Osteoblast (primary cell): ENCODE measurements at places on chromosomes 12 and 14. TPM values are rescaled to one million over a fixed set of nuclear protein-coding genes. Genes with fewer than 3 reads are reported as not detected.

- DNase-seq: no peak
Observed at GRCh38 chr14:100027771-100028490, 37.3 kb upstream of the EVL start.

- DNase-seq: no peak
Observed at GRCh38 chr14:22538671-22539228, 50.3 kb downstream of the DAD1 start.

DNA sequence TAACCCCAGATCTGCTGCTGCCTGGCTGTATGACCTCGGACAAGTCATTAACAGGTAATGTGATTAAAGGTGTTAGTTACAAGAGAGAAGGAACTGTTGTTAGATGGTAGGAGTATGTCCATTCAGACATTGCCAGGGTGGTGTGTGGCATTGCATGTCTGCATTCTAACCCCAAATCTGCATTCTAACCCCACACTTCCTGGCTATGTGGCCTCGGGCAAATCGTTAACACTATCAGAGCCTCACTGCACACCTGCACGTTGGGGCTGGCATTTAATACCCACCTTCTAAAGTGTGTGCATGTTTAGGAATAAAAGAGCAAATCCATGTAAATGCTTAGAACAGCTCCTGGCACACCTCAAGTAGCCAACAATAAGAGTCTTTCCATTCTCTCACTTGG, 46.4 kb downstream of the CHST11 start:
- peak; percentile 44 for DNase-seq

GRCh38 chr12:106144847-106145246, 6.1 kb upstream of the NUAK1 start:
- DNase-seq: peak; percentile 90

- DNase-seq: no peak
Observed at GRCh38 chr14:57692671-57693070, 173.2 kb downstream of the SLC35F4 start.

DNA sequence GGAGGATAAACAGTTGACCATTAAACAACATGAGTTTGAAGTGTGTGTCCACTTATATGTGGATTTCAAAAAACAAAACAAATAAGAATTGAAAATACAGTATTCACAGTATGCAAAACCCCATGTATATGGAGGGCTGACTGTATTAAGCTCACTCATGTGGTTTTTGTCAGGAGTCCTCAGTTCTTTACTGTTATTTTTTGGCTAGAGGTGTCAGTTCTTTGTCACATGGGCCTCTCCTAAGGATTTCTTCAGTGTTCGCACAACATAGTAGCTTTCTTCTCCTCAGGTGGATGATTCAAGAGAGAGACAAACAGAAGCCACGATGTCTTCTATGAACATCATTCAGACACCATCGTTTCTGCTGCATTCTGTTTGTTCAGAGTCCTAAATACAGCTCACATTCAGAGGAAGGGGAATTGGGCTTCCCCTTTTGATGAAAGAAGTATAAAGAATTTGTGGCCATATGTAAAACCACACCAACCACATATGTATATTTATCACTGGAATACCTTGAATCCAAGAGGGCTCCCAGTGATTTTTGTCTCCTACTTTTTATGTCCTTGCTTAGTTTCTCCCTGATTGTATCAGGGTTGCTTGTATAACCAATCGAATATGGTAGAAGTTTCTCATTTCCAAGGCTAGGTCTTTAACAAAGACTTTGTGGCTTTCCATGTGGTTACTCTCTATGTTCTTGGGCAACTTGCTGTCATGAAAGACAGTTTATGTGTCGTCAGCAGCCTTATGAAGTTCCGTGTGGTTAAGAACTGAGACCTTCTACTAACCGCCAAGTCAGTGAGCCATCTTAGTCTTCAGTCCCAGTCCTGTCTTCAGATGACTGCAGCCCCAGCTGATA, 18.9 kb downstream of the MNAT1 start:
- no peak for DNase-seq

DNA sequence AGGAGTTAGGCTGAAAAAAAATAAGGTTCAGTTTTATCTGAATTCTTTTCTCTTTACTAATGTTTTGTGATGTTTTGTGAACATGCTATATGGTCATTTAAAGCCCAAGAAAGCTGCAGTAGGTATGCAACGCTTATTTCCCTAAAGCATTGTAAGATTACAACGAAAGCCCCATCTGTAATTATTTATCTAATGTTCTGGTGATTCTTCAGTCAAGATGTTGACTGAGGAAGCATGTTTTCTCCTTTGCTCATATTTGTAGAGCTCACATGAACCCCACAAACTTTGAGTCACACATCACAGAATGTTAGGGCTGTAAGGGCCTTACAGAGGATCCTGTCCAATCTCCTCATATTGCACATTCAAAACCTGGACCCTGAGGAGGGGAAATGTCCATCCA, 3.2 kb upstream of the TUBA1C start:
- peak; percentile 91 for DNase-seq

- no peak for DNase-seq
Observed at GRCh38 chr14:89007906-89008305, 183.5 kb downstream of the TTC8 start.

- DNase-seq: no peak
Observed at GRCh38 chr12:71236133-71236660, 78.4 kb upstream of the TSPAN8 start.

DNA sequence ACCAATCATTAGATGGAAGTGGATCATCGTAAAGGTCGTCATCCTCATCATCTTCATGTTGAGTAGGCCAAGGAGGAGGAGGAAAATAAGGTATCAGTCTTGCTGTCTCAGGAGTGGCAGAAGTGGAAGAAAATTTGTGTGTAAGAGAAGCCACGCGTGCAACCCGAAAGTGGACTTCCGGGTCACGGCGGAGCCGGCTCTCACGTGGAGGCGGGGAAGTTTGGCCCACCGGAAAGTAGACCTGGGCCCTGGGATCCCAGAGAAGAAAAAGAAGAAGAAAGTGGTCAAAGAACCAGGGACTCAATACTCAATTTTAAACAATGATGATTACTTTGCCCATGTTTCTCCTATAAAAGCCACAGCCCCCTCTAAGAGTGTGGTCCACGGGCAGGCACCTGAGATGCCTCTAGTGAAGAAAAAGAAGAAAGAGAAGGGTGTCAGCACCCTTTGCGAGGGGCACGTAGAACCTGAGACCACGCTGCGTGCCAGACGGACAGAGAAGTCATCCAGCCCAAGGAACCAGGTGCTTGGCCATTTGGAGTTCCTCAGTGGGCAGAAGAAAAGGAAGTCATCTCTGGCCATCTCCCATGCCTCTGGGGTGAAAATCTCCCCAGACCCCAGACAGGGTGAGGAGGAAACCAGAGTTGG, 365.8 kb downstream of the BCAT1 start:
- DNase-seq: peak; percentile 14

DNA sequence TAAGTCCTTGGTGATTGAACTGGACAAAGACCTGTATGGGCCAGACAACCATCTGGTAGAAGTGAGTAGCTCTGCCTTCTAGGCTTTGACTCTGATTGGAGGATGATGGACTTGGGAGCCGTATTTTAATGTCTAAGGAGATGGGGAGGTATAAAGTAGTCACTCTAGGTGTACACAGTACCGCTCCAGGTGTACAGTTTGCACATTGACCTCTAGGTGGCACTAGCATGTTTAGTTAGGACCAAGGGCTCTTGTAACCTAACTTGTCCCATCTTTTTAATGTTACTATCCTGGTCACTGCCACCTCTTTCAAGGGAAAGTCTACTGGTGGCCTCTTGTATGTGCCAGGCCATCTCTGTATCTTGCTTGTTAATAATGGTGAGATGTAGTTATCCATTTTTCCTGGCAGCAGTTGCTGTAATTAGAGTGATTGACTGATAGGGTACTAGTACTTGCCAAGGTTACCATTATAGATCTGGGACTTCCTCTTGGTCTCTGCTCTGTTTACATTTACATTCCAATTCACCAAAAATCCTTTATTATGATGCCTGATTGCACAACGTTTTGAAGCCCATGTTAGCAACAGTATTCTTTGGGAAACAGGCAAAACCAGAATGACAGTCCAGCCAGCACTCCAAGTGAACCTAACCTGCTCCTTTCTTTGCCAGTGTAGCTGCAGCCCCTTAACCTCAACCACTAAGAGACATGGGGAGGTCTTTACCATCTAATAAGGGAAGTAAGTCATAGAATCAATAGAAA, 3.6 kb downstream of the SMARCD1 start:
- no peak for DNase-seq

DNA sequence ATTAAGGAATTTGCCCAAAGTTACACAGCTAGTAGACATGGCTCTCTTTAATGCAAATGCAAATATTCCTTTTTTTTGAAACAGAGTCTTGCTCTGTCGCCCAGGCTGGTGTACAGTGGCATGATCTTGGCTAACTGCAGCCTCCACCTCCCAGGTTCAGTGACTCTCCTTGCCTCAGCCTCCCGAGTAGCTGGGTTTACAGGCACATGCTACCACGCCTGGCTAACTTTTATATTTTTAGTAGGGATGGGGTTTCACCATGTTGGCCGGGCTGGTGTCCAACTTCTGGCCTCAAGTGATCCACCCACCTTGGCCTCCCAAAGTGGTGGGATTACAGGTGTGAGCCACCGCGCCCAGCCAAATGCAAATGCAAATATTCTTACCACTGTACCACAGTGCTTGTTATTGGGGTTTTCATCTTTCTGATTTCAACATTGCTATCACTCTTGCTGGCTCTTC, 24.5 kb upstream of the HIGD1C start:
- no peak for DNase-seq

GRCh38 chr14:91817566-91818325, 49.6 kb downstream of the TC2N start:
- DNase-seq: no peak

DNA sequence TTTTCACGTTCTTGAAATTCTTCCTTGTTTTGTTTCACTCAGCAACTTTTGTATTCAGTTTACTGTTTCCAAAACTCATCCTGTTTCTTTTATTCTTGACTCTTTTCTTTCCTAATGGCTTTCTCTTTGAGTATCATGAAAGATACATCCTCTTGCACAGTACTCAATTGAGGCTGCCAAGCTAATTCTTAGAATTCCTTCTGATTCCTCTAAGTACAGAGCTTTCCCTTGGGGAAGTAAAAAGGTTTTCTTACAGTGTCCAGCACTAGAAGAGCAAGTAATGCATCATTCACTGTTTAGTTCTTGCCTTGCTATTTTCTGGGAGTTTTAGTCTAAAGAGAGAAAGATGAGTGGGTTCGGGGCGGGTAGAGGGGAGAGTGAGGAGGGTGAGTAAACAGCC, 154.1 kb downstream of the NEDD1 start:
- no peak for DNase-seq

DNA sequence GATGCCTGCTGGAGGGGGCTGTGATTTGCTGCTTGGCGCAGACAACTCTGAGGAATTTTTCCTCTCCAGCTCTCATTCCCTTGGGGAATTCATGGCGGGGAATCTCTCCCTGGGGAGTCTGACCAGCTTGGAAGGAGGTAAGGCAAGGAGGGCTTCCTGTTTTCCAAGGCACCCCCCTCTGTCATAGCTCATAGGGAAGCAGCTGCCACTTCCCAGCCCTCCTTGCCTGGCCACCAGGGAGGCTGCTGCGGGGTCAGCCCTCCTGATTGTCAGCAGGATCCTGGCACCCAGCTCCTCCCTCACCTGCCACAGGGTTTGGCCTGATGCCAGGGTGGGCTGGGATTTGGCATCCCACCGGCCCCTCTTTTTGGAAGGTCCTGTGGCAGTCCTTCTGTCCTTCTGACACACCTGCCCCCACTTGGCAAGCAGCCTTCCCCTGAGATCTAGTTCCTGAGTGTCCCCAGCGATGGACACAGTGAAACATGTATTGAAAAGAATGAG, 74.9 kb downstream of the TSPAN9 start:
- DNase-seq: peak; percentile 92

The GPR135 gene
- 5.1 and 5.3 TPM in 2 replicates for total RNA-seq

The C12orf60 gene
- total RNA-seq: 0.59 and 0.72 TPM in 2 replicates

The PDZRN4 gene
- not detected in 2 replicates for total RNA-seq

The BDKRB1 gene
- 0.59 and 0.72 TPM in 2 replicates for total RNA-seq

The SERPINA5 gene
- 0.36 and 0.59 TPM in 2 replicates for total RNA-seq

The MLH3 gene
- 36.8 and 40.5 TPM in 2 replicates for total RNA-seq

The GDF3 gene
- total RNA-seq: not detected in 2 replicates

The PRH2 gene
- 0.36 TPM in 1 of 2 replicates, not detected in the other for total RNA-seq

The TROAP gene
- 2.5 and 3.5 TPM in 2 replicates for total RNA-seq

The CHFR gene
- 54.8 and 55.0 TPM in 2 replicates for total RNA-seq

The SCNN1A gene
- total RNA-seq: under 0.01 and 0.36 TPM in 2 replicates

The PRICKLE1 gene
- 13.0 and 14.7 TPM in 2 replicates for total RNA-seq

The KRT3 gene
- total RNA-seq: not detected in 2 replicates

The FOXM1 gene
- total RNA-seq: 3.3 and 4.7 TPM in 2 replicates

The PRKAG1 gene
- 81.3 and 89.0 TPM in 2 replicates for total RNA-seq

The MUCL1 gene
- total RNA-seq: not detected in 2 replicates

The COL2A1 gene
- under 0.01 TPM in 2 replicates for total RNA-seq

The DAO gene
- not detected in 2 replicates for total RNA-seq
